Mononuclear cell (primary cell): ENCODE measurements at places on chromosomes 3 and 15. TPM values are rescaled to one million over a fixed set of nuclear protein-coding genes. Genes with fewer than 3 reads are reported as not detected.

The CGGBP1 gene
- total RNA-seq, result 83.1 TPM

The GOLGA6L6 gene
- 0.10 TPM for total RNA-seq

The C15orf62 gene
- total RNA-seq, result 0.73 TPM

The CILP gene
- total RNA-seq, result 0.21 TPM

The CHST13 gene
- 1.5 TPM for total RNA-seq

The ROPN1 gene
- not detected for total RNA-seq

The SLC12A1 gene
- total RNA-seq, result not detected

The RFTN1 gene
- 50.4 TPM for total RNA-seq

The LRRC15 gene
- 0.10 TPM for total RNA-seq

The RGMA gene
- 0.10 TPM for total RNA-seq

The TM4SF18 gene
- total RNA-seq, result under 0.01 TPM

The CD96 gene
- 117 TPM for total RNA-seq

The FBXO22 gene
- total RNA-seq, result 10.3 TPM

The GOLGA6L1 gene
- total RNA-seq, result not detected

The ZNF197 gene
- 3.4 TPM for total RNA-seq

The DLL4 gene
- total RNA-seq, result not detected

The CLDN16 gene
- 0.10 TPM for total RNA-seq

The CDCP1 gene
- 0.31 TPM for total RNA-seq

The SLC24A5 gene
- total RNA-seq, result under 0.01 TPM

The RBPMS2 gene
- total RNA-seq, result 0.10 TPM

The INTS14 gene
- total RNA-seq, result 24.2 TPM

The GOLGA8T gene
- not detected for total RNA-seq

The PHC3 gene
- 152 TPM for total RNA-seq

The RAD18 gene
- total RNA-seq, result 25.4 TPM

The LRRC3B gene
- 0.10 TPM for total RNA-seq

The INO80 gene
- total RNA-seq, result 27.3 TPM

The SERINC4 gene
- total RNA-seq, result not detected

The KBTBD13 gene
- total RNA-seq, result under 0.01 TPM

The ITGB5 gene
- total RNA-seq, result 10.4 TPM

The DZIP1L gene
- 0.21 TPM for total RNA-seq

The SLC22A13 gene
- not detected for total RNA-seq

The TERC gene
- total RNA-seq, result 382 TPM

The PATL2 gene
- total RNA-seq, result 19.2 TPM

The CCR1 gene
- total RNA-seq, result 60.7 TPM

The FSIP1 gene
- total RNA-seq, result 0.94 TPM

The CERS3 gene
- total RNA-seq, result 0.73 TPM

The HES1 gene
- 22.9 TPM for total RNA-seq

The WNT7A gene
- 4.8 TPM for total RNA-seq

The FOXB1 gene
- total RNA-seq, result 0.10 TPM

The WDR93 gene
- not detected for total RNA-seq

The AGTR1 gene
- total RNA-seq, result 0.10 TPM

The WNT5A gene
- 0.42 TPM for total RNA-seq
